Fibroblast of the aortic adventitia (primary cell): ENCODE measurements at places on chromosomes 5 and 9. TPM values are rescaled to one million over a fixed set of nuclear protein-coding genes. Genes with fewer than 3 reads are reported as not detected.

The MSX2 gene
- under 0.01 and 0.82 TPM in 2 replicates for total RNA-seq

The ZNF462 gene
- 9.1 and 30.0 TPM in 2 replicates for total RNA-seq

The LEAP2 gene
- total RNA-seq, result 0.18 and 0.74 TPM in 2 replicates

The OCLN gene
- 1.1 and 3.0 TPM in 2 replicates for total RNA-seq

The SHOC1 gene
- total RNA-seq, result 0.09 TPM in 1 of 2 replicates, not detected in the other

The CARD19 gene
- 12.4 and 38.9 TPM in 2 replicates for total RNA-seq

The SLC36A3 gene
- not detected in 2 replicates for total RNA-seq

The C1QTNF2 gene
- total RNA-seq, result 0.57 and 2.0 TPM in 2 replicates

The PLPP7 gene
- 5.6 and 9.8 TPM in 2 replicates for total RNA-seq

The GABRA1 gene
- not detected in 2 replicates for total RNA-seq

The PAEP gene
- not detected in 2 replicates for total RNA-seq

The GTF3C4 gene
- total RNA-seq, result 16.4 and 19.8 TPM in 2 replicates

The PDE6A gene
- not detected in 2 replicates for total RNA-seq

The PCDHB9 gene
- 0.41 and 1.2 TPM in 2 replicates for total RNA-seq

The TUSC1 gene
- total RNA-seq, result 10.5 and 11.3 TPM in 2 replicates

The SVEP1 gene
- 50.2 and 101 TPM in 2 replicates for total RNA-seq

The WDR70 gene
- 24.6 and 79.1 TPM in 2 replicates for total RNA-seq

The C9orf153 gene
- 0.41 and 0.45 TPM in 2 replicates for total RNA-seq

The TRIM36 gene
- 0.36 and 0.41 TPM in 2 replicates for total RNA-seq

The PHF24 gene
- under 0.01 and 0.16 TPM in 2 replicates for total RNA-seq

The TMEM215 gene
- total RNA-seq, result not detected in 2 replicates
